ENCODE measurements at places on chromosomes 11 and 22.
A peak's percentile ranks its signal among the peaks of the same experiment; 100 is the strongest.

- no peak for DNase-seq
These were observed 274.3 kb upstream of the C11orf87 start for GRCh38 chr11:109147726-109148125.

- no peak for DNase-seq
These were observed 17.9 kb upstream of the ADA2 start for GRCh38 chr22:17237038-17237668.

DNA sequence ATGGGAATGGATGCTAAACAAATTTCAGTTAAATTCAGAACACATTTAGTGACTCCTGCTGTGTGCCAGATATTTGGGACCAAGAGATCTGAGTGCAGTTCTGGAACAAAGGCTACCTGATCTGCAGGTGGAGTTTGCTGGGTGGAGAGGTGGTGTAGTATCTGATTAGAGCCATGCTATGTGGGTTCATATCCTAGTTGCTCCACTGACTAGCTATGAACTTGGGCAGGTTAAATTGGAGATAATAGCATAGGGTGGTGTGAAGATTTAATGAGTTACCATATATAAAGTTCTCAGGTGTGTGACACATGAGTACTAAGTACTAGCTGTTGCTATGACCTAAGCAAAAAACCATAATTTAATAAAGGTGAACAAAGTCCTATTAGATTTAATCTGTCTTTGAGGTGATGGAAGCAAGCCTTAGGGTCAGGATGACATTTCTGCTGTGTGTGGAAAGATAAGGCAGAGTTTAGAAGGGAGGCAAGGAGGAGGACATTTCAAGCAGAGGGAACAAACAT is 2.1 kb downstream of the ENDOD1 start:
- DNase-seq = no peak

DNA sequence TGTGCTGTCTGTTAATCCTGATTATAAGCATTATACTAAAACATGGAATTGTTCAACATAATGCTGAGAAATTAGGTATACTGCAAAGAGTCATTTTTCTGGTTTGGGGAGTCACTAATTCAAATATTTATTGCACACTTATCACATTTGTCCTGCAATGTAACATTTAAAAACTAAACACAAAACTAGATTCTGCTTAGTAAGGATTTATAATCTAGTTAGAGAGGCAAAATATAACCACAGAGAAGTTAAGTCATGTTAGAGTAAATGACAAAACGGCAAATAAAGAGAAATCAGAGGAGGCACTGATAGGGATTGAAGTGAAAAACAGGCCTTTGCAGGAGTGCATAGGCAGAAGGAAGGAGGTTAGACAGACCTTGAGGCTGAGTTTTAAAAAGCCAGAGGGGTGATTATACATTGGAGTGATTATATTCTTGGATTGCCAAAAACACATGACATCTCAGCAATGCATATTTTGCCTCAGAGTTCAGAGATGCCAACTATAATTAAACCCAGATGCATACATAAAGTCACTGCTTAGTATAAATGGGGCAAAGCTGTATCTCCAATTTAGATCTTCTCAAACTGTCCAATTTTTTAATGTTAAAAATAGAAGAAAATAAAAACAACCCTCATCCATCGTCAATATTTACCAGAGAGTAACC is 49.7 kb downstream of the CCDC34 start:
- no peak for DNase-seq

DNA sequence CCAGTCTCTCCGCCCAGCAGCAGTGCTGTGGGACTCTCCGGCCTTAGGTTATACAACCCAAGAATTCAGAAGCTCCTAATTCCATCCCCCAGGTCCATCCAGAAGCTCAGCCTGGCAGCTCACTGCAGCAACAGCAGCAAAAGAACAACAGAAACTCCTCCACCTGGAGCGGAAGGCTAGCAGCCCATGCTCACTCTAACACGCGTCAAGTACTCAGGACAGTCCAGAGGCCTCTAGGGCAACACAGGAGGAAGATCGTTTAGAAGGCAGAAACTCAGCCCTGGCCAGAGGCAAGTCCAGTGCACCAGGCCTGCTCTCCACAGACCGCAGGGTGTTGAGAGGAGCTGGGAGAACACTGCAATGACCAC is 17.1 kb downstream of the PLA2G6 start:
- DNase-seq = no peak

DNA sequence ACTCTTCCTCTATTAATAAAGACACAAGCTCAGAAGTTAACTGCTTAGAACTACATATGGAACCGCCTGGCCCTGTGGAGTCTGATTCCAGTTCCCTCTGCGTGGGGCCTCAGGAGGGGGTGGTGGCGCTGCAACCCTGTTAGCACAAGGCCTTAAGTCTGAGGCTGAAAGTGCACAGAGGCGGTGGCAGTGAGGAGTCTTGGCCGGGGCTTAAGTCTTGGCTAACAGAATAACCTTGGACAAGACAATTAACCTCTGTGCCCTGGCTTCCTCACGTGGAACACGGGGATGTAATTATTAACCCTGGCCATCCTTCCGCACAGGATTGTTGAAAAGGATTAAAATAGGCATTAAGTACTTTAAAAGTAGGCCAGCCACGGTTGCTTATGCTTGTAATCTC is 191.5 kb downstream of the CEP164 start:
- no peak for DNase-seq

DNA sequence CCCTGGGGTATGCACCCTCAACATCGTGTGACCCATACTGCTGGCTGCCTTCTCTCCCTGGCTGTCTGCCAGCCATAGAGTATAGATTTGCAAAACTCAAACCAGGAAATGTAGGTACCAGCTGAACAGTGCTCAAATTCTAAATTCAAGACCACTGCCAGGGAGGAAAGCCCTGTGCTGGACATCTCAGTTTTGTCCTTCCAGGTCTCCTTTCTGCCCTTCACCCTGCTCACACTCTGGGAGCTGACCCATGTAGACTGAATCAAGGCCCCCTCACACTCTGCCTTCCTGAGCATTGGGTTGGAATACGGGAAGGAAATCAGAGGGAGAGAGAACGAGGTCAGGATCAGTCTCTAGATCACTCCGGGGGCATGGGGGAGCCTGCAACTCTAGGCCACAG is 12.4 kb upstream of the DRD2 start:
- no peak for DNase-seq

- DNase-seq = no peak
These were observed 185.4 kb upstream of the B3GAT1 start for GRCh38 chr11:134597452-134597851.

DNA sequence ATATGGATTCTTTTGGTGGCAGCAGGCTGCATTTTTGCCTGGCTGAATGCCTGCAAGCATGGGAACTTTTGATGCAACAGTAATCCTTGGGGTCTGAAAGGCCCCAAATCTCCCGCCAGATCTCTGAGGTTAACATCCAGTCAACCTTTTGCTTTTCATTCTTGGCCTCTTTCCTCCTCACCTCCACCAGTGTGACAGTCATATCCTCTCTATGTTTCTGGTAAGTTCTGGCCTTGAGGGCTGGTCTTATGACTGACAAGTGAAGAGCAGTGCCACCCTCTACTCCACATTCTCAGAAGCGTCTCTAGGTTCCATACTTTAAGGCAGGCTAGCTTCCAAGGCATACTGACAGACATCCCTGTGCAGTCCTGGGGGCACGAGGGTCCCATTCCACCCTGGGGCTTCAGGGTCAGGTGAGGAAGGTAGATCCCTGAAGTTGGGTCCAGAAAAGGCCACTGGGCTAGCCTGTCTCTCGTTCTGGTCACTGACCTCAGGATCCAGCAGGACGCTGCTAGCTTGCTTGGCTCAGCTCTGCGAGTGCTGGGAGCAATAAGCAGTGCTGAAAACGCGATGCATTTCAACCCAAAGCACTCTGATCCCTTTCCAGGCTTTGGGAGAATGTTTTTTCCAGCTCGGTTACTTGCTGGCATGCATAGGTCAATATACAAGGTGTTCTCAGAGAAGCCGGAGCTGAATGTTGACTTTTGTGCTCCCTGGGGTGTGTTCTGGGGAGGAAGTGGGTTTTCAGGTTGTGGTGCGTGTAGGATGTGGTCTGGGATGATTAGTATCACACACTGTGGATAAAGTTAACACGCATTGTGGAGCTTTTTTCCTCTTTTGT is 75.2 kb downstream of the PTPRJ start:
- DNase-seq = no peak

GRCh38 chr11:112113539-112114457 is 27.1 kb downstream of the SDHD start:
- DNase-seq = peak; percentile 58

DNA sequence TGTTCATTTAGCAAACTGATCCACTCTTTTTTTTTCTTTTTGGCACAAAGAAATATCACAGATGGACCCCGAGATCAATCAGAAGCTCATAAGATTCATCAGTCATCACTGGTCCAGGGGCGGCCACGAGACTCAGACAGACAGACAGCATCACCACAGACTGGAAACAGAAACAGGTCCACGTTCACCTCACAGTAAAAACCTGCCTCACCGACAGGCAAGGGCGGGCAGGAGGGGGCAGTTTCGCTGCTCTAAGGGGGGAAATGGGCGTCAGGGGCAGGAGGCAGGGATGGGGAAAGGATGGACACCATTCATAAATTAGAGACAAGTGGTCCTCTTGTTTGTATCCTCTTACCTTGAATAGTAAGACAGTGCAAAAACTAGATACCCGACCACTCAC is 16.5 kb downstream of the CHST1 start:
- DNase-seq = no peak

- no peak for DNase-seq
These were observed 97.8 kb upstream of the CSNK2A3 start for GRCh38 chr11:11450744-11451362.

- no peak for DNase-seq
These were observed 105.8 kb downstream of the GAB2 start for GRCh38 chr11:78311702-78312371.

DNA sequence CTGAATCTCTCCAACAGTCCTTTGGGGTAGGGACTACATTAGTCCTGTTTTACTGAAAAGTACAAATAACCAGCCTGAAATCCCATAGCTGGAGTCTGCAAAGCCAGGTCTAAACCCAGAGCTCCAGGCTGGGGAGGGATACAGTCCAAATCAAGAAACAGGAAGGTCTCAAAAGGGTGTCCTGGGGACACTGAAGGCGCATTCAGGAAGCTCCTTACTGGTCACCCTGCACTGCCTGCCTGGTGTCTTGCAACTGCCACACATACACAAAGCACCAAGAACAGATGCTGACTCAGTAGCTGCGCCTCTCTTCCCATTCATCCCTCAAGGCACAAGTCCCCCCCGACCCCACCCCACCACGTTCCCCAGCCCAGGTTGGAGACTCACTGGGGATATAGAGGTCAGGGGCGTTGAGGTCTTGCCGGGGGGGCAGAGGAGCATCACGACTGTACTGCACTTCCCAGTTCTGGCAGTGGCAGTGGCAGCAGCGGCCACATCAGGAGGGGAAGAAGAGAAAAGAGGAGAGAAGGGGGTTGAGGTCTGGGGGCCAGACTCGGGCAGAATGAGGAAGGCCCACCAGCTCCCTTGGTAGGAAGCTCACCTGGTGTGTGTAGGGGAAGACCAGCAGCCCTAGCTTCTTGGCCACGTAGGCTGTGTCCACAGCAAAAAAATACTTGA is 1.6 kb downstream of the YIF1A start:
- no peak for DNase-seq

DNA sequence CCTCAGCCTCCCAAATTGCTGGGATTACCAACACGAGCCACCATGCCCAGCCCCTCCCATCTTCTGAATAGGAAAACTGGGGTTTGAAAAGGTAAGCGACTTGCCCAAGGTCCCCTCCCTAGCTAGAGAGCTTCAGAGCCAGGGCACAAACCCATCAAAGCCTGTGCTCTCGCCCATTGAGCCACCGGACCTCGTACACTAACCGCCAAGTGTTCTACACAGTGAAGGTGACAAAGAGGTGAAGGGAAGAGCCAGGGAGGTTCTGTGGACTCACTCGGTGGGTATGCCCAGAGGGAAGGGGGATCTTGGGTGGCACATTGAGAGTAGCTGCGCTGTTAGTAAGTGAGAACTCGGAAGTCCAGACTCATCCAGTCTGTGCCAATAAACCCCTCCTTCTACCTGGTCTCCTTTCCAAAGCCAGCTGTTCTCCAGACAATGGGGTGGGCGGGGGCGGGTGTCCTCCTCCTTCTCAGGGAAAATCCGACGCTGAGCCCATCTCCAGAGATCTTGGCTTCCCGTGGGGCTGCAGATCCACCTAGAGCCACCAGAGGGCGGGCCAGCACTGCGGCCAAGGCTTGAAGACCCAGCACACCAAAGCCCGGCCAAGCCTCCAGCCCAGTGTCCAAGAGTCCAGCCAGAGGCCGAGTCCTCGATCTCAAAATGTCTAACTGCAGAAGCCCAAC is 3.2 kb upstream of the RTN4RL2 start:
- no peak for DNase-seq

Measured in NCI-H187 treated with DMSO at 0.1 percent for 48 hours (cell line).